ENCODE measurements at places on chromosomes 5 and 9.
A peak's percentile ranks its signal among the peaks of the same experiment; 100 is the strongest.

DNA sequence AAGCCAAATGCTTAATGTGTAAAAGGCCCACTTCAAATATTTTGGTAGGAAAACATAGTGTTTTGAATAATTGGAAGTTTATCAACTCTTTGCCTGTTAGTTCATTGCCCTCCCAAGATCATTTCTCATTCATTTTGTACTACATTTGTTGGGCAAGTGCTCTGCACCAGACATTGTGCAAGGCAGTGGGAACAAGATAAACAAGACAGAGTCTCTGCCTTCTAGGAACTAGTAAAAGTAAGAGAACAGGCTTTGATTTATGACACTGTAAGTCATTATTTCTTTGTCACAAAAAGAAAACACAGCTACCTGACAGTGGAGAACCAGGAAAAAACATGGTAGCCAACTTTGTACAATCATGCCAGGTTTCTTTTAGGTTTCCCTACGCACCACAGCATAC lies 63.7 kb upstream of the PAM start:
- DNase-seq = no peak

GRCh38 chr5:43274435-43275114 lies 38.6 kb downstream of the HMGCS1 start:
- DNase-seq = no peak

DNA sequence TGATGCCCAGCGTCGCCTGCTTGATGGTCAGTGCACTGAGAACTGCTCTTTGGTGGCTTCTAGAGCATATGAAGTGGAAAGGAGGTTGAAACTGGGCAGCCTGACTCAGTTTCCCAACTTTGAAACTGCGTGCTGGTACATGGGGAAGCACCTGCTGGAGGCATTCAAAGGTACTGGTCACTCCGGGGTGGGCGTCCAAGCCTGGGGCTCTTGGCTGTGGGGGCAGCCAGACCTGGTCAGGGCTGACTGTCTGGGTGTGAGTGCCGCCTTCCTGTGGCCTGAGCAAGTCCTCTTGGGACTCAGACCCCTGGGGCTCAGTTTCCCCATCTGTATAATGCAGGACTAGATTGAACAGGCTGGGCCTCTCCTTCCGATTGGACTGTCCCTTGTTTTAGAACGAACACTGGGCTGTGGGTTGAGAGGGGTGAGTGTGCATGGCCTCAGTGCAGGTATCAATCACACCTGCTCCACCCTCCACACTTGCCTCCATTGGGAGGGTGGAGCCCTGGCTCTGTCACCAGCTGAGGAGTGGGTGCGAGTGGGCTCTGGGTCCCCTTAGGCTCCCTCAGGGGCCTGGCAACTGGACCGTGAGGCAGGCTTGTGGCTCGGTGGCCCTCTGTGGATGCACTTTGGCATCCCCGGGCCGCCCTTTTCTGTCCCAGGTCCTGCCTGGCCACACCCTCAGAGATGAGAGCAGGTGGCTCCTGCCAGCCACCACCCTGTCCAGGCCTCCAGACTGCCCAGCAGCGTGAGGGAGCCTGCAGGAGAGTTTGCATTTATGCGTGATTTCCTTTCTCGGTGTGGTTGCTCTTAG lies 80.2 kb downstream of the PHF2 start:
- DNase-seq = no peak

DNA sequence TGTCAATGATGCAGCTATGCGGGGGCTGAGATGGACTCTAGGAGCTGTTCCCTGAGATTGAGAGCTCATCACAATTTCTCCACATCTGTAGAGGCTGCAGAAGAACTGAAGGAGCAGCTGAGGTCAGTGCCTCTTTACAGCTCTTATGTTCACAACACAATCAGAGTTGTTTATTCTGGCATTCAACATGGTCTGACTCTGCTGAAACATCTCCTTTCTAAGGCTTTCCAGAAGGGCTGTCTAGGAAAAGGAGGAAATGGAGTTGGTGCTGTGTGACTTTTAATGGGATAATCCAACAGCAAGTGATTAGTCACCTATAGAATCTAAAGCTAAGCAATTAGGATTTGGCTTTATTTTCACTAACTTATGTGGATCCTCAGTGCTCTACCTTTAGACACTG lies 6.0 kb downstream of the POU5F2 start:
- no peak for DNase-seq

- no peak for DNase-seq
Measured at GRCh38 chr5:80620211-80620610, 34.2 kb upstream of the MSH3 start.

GRCh38 chr5:15577831-15578230 lies 77.9 kb downstream of the FBXL7 start:
- no peak for DNase-seq

- DNase-seq = no peak
Measured at GRCh38 chr9:68552700-68553476, 12.2 kb upstream of the TMEM252 start.

- DNase-seq = no peak
Measured at GRCh38 chr5:52856564-52856963, 68.8 kb downstream of the ITGA1 start.

DNA sequence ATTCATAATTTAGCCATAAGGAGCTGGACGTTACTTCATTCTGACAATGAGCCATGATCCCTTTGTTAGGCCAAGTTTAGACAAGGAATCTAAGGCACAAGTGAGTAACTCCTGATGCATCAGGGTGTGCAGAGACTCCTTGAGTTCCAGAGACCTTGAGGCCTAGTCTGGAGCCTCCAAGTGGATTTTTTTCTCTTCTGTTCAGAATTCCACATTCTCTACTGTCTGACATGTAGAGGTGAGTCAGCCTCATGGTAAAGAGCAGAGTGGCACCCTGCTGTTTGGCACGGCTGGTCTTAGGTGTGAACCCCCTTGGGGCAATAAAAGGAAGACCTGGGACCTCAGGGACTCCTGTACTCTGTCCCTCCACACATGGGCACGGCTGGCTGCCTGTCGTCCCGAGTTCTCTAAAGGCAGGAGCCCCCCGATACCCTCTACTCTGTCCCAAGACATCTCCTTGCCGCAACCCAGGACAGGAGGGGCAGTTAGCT lies 22.0 kb upstream of the TGFBI start:
- DNase-seq = no peak

- DNase-seq = no peak
Measured at GRCh38 chr5:113293975-113294310, 140.8 kb downstream of the TSSK1B start.

DNA sequence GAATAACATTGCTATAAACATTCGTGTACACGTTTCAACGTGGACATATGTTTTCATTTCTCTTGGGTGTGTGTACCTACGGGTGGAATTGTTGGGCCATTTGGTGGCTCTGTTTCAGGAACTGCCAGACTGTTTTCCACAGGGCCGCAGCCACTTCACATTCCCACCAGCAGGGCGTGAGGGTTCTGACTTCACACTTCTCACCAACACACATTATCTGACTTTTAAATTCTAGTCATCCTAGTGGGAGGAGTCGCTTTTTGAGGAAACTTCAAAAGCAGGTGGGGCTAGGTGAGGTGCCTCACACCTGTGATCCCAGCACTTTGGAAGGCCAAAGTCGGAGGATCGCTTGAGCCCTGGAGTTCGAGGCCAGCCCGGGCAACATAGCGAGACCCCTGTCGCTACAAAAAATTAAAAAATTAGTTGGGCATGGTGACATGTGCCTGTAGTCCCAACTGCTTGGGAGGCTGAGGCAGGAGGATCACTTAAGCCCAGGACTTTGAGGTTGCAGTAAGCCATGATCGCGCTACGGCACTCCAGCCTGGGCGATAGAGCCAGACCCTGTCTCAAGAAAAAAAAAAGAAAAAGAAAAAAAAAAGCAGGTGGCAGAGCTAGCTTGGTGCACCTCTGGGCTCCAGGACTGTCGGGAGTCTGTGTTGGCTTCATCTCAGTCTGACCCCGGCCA lies 28.5 kb downstream of the TSPAN17 start:
- no peak for DNase-seq

- no peak for DNase-seq
Measured at GRCh38 chr5:93008502-93009207, 572.4 kb downstream of the NR2F1-AS1 start.

DNA sequence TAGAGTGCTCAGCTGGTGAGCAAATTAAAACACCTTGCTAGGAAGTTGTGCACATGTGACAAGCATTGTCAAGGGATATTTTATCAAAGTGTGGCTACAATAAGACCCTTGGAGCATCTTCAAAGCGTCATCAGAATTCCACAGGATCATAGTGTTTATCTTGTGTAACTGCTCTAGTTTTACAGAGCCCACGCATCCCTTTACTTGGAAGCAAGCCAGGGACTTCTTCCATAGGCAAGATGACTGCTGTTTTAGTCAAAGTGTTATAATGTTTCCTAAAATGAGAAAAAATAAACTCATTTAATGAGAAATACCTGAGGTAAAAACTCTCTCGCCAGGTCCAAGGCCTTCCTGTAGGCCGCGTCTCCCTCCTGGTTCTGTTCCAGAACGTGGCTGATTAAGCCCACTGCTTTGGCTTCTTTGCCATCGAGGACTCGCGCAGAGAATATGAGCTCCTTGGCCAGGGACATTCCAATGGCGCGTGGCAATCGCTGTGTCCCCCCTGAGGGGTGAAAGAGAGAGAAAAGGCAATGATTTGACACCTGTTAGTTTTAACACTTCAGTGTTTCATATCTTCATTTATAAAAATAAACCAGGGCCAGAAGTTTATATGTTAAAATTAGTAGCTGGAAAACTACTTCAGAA lies 141.1 kb downstream of the AUH start:
- DNase-seq = no peak

DNA sequence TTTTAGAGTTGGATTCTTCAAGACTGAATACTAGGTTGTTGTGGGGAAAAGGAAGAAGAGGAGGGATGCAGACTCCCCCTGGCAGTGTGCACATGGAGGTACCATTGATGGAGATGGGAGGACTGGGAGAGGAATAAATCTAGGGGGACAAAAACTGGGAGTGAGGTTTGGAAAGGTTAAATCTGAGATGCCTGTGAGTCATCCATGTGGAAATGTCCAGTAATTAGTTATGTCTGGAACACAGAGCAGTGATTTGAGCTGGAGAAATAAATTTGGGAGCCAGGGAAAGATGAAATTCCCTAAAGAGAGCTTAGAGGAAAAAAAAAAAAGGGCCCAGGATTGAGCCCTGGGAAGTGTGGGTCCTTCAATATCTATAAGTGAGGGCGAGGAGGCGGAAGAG lies 8.0 kb upstream of the CCIN start:
- DNase-seq = no peak

- peak; percentile 36 for DNase-seq
Measured at GRCh38 chr9:97468658-97469448, 32.6 kb upstream of the TMOD1 start.

DNA sequence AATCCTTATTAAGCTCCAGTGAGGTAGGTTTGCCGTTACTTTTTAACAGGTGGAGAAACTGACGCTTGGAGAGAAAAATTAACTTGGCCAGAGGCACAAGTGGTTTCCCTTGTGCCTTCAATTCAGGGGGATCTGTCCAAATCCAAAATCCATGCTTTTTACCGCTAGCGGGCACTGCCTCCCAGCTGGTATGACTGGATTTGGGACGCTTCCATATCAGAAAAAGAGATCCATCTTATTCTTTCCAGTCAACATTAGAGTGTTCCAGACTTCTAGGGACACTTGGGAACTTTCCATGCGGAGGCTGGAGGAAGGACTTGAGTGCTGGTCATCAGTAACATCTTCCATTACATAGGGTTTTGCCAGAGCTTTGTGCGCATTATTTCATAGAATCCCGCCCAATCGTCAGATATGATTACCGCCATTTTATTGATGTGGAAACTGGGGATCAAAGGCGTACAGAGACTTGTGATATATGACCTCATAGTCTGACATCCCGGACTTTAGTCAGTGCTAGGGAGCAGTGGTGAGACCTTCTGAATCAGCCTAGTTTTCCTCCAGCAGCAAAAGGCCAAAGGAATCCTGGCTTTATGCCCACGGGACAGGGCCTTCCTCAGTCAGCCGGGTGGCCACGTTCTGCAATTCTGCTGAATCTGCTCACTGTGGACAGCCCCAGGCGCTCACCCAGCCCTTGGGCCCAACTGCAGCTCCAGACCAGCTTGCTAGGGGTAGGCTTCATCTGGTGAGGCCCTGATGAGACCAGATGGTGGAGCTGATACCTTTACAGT lies 1.1 kb upstream of the GNPDA1 start:
- no peak for DNase-seq
